Stimulated activated CD8-positive, alpha-beta memory T cell treated with anti-CD3 and anti-CD28 coated beads, Interleukin-7, amount 100 ng/mL, for 24 hours (primary cell): ENCODE measurements at places on chromosomes 13 and 19.

DNA sequence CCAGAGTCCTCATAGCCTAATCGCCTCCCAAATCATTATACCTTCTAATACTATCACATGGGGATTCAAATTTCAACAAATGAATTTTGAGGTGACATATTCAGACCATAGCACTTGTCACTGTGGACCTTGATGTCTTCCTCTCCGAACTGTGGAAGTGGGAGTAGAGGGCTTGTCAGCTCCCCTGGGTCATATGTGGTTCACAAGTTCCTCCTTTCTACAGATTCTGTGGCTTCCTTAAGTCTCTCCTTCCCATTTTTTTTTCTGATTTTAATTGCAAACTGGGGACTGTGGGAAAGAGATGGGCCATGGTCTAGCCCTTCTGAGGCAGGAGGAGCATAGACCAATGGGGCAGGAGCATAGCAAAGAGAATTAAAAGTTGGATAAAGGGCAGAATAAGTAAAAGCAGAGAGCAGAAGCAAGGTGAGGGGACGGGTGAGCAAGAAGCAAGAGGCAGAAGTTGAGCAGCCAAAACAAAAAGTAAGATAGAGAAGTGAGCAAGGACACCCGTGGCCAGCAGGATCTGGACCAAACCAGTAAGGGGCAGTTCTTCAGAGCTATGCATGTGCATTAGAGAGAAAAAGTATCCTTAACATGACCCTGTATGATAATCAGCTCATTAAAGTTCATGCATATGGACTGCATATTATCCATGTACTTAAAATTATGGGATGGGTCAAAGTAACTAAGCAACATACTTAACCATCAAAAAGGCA, 2.6 kb upstream of the SIGLEC7 start:
- no peak for DNase-seq

- DNase-seq = no peak
Measured at GRCh38 chr19:56905631-56906150, 65.2 kb upstream of the PEG3 start.

GRCh38 chr13:35599384-35599783, 122.9 kb upstream of the MAB21L1 start:
- DNase-seq = no peak

- DNase-seq = no peak
Measured at GRCh38 chr13:94308832-94309231, 170.7 kb downstream of the DCT start.

- DNase-seq = no peak
Measured at GRCh38 chr13:113864273-113864890, 506 bp upstream of the GAS6 start.

DNA sequence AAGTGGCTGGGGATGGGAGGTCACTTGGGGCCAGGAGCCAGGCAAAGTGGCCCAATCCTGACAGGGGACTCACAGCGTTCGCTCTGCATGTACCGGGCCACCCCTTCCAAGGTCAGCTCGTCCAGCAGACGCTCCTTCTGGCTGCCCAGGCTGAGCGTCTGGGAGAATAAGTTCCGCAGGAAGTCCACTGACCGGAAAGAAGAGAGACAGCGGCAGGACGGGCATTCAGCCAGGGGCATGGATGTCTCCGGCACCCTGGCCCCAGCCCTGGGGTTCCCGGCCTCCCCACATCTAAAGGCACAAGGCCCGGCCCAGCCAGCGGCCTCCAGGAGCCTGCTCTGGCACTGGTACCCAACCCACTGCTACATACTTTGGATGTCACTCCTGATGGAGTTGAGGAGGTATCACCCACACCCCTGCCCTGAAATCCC, 6.1 kb downstream of the SIRT2 start:
- DNase-seq = no peak

- DNase-seq = no peak
Measured at GRCh38 chr13:113762538-113762937, 3.5 kb downstream of the TMEM255B start.

- no peak for DNase-seq
Measured at GRCh38 chr13:98072476-98072875, 70.4 kb upstream of the FARP1 start.

- DNase-seq = no peak
Measured at GRCh38 chr13:22012686-22013085, 341.8 kb downstream of the FGF9 start.

GRCh38 chr13:61664801-61665705, 249.4 kb upstream of the PCDH20 start:
- DNase-seq = no peak

- no peak for DNase-seq
Measured at GRCh38 chr19:7506385-7507328, 9.2 kb upstream of the ZNF358 start.

DNA sequence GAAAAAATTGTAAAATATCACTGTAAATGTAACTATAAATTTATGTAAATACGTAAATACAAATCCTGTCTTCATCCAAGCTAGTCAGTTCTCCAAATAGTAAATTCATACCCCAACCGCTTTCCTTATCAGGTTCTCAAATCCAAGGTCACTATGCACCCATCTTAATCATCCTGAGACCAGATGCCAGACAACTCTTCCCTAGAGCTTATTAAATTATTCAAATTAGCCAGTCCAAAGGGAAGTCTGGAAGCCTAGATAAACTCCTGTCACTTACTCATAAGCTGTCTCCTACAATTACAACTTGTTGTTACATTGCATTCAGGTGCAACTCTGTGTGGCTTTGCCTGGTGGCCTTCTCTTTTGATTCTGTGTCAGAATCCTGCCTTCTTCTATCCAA, 836.1 kb upstream of the PCDH20 start:
- DNase-seq = no peak

GRCh38 chr19:35713904-35714495, 3.8 kb upstream of the KMT2B start:
- no peak for DNase-seq

GRCh38 chr13:93227878-93228642, 1.5 kb downstream of the GPC6 start:
- DNase-seq = no peak

GRCh38 chr13:31172001-31172400, 10.3 kb upstream of the HSPH1 start:
- no peak for DNase-seq

DNA sequence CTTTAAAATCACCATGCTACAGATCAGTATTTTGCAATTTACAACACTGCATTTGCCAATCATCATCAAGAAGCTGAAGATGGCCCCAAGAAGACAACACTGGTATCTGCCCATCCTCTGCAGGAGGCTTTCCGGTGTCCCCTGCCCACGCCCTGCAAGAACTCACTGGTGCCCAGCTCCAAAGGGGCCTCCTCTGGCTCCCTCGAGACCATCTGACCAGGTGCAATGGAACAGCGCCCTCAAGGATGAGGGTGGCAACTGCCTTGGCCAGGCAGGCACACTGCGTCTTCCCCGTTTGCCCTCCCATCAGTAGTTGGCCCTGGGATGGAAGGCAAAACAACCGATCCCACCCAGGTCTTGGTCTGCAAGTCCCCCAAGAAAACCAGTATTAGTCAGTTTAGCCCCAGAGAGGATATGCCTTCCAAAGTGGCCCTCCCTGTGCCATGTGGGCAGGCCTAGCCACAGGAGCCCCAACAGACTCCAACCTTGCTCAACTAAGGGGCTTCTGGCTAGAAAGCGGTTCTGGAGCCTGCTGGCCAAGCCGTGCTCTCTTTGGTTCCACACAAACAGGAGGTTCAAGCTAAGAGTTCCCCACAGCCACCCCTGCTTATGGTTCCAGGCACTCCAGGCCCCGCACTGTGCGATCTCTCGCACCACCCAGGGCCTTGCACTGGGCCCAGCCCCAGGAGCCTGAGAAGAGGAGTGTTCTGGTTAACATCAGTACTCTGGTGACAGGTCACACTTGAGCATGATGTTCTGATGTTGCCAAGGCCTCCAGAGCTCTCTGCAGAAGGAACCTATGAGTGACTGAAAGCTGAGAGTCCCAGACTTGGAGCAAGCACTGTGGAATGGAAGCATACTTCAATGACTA, 4.7 kb downstream of the PCID2 start:
- DNase-seq = no peak
